ENCODE measurements at places on chromosomes 16 and 17.

DNA sequence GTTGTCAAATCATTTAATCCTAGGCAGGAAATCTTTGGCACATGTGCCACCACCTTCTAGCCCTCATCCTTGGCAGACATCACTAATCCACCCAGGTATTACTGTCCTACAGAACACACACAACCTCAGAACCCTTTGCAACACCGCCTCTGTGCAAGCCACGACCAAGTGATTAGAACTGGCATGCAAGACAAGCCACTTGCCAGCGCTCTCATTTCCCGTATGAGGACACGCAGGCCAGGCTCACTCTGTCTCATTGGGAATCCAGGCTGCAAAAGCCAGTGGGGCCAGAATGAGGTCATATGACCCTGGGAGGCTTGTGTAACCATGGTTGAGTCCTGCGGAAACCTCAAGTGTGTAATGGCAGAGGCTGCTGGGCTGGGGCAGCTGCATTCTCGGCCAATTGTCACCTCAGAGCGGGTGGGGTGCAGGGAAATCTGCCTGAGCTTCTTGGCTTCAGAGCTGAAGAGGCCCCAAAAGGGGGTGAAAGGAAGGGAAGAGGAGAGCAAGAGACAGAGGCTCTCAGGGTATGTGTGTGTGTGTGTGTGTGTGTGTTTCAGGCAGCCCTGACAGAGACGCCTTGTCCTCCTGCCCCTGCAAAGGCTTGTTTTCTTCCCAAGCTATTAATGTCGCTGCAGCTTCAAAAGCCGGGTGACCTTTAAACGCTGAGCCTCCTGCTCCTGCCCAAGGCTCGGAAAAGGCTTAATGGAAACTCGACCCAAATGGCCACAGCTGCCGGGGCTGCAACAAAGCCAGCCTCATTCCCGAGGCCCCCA lies 43.2 kb upstream of the MRPS23 start:
- DNase-seq = no peak

DNA sequence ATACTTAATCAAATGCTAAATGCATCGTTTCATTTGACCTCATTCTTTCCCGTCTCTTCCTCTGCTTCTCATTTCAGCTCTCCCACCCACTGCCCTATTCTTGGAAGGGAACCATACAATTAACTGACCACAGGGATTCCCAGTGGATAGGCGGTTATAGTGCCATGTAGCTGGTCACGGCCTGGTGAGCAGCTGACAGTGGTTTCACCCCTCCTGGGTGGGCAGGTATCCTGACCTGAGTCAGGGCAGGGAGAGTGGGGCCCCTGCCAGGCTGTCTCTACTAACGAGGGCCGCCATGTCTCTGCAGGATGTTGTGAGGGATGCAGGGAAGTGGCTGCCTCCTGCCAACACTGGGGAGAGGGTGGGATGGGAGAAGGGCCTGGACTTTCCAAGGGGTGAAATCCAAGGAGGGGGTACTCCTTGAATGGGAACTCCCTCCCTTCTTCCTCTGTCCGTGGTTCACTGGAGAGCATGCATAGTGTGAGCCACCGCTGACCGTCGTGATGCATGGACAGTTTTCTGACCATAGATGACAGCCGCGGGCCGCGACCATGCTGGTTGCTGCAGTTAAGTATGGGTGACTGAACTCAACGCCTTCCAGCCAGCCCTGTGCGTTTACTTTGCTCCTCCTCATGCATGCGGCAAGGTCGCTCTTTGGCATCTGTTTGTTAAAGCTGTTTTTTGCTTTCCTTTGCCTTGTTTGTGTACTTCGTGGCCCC lies 95.9 kb downstream of the RPTOR start:
- no peak for DNase-seq

DNA sequence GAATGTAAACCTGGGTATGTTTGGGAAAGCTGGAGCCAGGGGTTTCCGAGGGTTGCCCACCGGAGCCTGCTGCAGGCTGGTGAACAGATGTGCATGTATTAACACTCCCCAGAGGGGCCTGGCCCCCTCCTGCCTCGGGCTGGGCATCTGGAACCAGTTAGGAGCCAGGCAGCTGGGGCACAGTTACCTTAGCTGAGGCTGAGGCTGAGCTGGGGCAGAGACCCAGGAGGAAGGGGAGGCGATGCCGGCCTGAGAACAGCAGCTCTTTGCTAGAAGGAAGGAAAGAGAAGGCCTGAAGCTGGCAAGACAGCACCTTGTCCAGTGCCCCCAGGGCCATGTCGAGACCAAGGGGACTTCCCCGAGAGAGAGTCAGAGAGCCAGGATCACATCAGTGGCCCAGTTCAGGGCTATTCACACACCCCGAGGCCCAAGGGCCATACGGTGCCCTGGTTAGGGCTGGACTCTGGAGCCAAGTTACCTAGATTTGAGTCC lies 65.8 kb downstream of the RMI2 start:
- DNase-seq = no peak

- no peak for DNase-seq
These were observed 71.3 kb downstream of the NEUROD2 start for GRCh38 chr17:39536468-39536867.

- DNase-seq = no peak
These were observed 6.6 kb upstream of the SLC12A3 start for GRCh38 chr16:56858374-56858773.

DNA sequence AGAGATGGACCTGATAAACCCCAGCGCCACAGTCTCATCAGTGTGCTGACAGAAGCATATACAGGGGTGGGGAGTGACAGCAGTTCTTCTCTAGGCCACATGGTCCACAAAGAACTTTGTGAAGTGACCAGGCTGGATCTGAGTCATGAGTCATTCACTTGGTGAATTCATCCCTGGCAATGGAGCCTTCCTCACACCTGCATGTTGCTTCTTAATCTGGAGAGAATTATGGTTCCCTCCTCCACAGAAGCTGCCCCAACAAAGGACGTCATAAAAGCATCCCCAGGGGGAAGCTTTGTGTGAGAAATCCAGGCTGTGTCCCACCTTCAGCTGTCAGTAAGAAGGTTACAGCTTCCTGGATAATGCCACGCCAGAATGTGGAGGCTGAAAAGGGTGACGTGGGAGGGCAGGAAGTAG lies 215.6 kb upstream of the MAF start:
- no peak for DNase-seq

GRCh38 chr16:30664616-30665109 lies 6.4 kb downstream of the FBRS start:
- no peak for DNase-seq

GRCh38 chr16:3810198-3810664 lies 70.3 kb downstream of the CREBBP start:
- no peak for DNase-seq

DNA sequence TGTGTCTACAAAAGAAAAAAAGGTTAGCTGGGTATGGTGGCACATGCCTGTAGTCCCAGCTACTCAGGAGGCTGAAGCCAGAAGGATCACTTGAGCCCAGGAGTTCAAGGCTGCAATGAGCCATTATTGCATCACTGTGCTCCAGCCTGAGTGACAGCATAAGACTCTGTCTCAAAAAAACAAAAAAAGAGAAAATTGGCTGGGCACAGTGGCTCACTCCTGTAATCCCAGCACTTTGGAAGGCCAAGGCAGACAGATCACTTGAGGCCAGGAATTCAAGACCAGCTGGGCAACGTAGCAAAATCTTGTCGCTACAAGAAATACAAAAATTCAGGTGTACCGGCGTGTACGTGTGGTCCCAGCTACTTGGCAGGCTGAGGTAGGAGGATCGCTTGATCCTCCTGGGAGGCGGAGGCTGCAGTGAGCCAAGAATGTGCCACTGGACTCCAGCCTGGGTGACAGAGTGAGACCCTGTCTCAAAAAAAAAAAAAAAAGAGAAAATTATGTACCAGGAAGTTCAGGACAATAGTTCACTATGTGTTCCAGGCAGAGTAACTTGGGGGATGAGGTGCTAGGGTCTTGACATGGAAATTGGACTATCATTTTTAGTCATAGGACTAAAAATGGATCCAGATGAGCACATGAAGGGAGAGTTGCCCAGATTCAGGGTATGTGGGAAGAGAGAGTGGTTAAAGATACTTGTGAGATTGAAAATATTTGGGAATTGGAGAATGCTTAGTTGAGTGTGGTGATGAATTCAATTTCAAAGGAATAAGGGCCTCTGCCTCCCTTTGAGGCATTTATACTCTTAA lies 11.0 kb downstream of the ALDH3A2 start:
- DNase-seq = no peak

GRCh38 chr16:10219742-10220141 lies 37.5 kb upstream of the GRIN2A start:
- no peak for DNase-seq

- DNase-seq = peak; percentile 2
These were observed 34.3 kb upstream of the WSCD1 start for GRCh38 chr17:6035801-6036394.

- DNase-seq = no peak
These were observed 39.9 kb downstream of the PSMD12 start for GRCh38 chr17:67326440-67326839.

GRCh38 chr17:9912121-9913099 lies 7.3 kb upstream of the RCVRN start:
- DNase-seq = no peak

DNA sequence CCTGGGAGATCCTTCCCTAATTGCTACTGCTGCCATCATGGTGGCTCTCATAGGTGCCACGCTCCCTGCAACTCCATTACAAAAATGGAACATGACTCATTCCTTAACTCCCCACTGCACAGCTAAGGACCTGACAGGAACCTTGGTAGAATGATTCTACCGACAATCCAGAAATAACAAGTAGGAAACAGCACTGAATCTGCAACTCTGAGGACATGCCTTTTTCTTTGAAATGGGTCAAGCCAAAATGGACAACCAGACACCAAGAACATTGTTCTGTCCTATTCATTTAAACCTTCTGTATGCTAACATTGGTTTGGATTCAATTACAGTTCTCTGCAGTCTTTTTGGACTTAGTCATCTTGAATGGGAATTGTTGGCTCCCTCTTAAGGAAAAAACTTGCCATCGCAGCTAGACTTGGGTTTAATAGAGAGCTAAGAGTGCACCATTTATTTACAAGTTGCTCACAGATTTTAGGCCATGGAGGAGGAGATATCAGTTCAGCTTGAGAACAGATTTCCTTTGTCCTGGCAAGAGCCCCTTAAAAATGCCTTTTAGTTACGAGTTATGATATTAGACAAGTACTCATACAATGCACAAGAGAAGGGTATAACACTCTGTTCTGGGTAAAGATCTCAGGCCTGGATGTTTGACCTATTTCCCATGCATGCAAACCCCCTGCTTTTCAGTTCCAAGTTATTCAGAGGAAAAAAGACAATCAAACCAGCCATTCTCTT lies 20.9 kb upstream of the NSRP1 start:
- DNase-seq = no peak
